ENCODE measurements at places on chromosomes 6 and 20.
A peak's percentile ranks its signal among the peaks of the same experiment; 100 is the strongest.

DNA sequence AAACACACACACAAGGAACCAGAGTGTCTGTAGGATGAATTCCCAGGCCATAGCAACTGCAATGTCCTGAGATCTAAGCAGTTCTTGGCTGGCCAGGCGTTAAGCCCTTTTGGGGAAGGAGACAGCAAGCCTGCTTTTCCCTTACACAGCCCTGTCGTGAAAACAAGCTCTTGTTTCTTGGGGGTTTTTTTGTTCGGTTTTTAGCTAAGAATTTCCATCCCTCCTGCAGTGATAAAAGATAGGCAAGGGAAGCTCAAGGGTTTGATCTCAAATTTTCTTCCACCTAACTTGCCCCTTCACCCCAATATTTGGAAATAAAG lies 1.5 kb downstream of the TNFRSF21 start:
- DNase-seq = no peak

DNA sequence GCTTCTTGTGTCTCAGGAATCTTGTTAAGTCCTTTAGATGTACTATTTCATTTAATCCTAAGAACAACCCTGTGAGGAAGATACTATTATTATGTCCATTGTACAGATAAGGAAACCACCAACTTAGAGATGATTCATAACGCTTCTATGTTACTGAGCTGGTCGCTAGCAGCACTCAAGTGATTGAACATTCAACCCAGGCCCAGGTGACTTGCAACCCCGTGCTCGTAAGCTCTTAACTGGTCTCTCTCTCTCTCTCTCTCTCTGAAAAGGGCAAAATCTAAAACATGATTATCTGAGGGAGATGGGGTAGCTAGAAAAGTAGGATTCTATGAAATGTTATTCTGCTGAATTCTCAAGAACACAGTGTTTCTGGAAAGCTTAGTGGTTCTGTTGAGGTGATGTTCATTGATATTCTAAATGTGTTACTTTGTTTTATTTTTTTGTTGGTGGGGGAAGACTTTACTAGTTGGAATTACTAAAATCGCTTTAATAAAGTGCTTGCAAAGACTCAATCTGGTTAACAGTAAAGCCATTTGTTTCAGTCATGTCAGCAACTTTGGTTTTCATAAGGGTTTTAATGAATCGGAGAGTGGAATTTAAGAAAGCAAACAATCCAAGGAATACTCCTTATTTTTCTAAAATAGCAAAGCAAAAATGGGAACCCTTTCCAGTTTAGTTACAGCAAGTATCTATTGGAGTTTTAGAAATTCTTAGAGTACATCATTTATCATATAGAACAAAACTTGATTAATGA lies 265.0 kb upstream of the TAB2 start:
- no peak for DNase-seq

DNA sequence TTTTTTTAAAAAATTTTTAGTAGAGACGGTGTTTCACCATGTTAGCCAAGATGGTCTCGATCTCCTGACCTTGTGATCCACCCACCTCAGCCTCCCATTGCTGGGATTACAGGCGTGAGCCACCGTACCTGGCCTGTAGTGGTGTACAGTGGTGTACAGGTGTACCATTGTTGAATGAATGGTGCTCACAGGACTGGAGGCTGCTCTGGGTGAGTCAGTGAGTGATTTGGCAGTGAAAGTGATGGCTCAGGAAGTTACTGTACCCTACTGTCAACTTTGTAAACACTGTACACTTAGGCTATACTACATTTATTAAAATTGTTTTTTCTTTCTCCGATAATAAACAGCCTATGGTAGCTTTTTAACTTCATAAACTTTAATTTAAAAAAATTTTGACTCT lies 122.8 kb upstream of the EEF1E1 start:
- DNase-seq = no peak

- DNase-seq = no peak
These were observed 54.7 kb downstream of the CDC5L start for GRCh38 chr6:44442236-44442635.

DNA sequence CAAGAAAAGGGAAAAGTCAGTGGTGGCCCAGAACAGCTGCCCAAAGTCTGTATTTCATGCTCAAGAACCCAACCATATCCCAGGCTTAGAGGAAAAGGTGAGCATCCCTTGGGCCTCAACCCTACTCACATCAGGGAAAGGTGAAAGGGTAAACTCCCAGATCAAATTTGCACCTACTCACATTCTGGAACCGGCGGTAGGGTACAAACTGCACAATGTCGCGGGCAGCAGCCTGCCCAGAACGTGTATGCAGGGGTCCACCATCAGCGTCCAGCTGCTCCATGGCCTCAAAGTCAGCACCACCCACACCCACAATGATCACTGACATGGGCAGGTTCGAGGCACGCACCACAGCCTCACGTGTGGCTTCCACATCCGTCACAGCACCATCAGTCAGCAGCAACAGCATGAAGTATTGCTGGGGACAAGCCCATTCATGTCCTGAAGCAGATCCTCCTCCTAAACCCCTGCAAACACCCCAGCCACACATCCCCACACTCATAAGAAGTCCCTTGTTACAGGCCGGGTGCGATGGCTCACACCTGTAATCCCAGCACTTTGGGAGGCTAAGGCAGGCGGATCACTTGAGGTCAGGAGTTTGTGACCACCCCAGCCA lies 10.9 kb downstream of the SPAG4 start:
- peak; percentile 41 for DNase-seq

DNA sequence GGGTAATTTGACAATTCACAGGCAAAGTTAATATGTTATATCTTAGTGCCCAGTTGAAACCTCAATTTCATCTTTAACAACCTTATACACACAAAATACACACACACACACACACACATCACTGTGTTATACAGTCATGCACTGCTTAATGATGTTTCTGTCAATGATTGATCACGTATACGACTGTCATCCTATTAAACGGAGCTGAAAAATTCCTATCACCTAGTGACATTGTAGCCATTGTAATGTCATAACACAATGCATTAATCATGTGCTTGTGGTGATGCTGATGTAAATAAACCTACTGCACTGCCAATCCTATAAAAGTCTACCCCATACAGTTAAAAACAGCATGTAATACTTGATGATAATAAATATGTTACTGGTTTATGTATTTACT lies 64.8 kb upstream of the HLA-E start:
- no peak for DNase-seq

- no peak for DNase-seq
These were observed 68.3 kb downstream of the PKHD1 start for GRCh38 chr6:52019092-52019491.

GRCh38 chr6:34688956-34689355 lies 7.6 kb downstream of the ILRUN start:
- no peak for DNase-seq

Data from activated CD8-positive, alpha-beta memory T cell treated with anti-CD3 and anti-CD28 coated beads for 24 hours (primary cell).